A673 (cell line): ENCODE measurements at places on chromosomes 13 and 19.

GRCh38 chr13:38941353-38941945, 49.2 kb downstream of the STOML3 start:
- no peak for DNase-seq

GRCh38 chr13:108036411-108036932, 178.9 kb downstream of the LIG4 start:
- no peak for DNase-seq

- peak; percentile 61 for DNase-seq
These were observed 846 bp upstream of the PRKACA start for GRCh38 chr19:14118165-14119051.

DNA sequence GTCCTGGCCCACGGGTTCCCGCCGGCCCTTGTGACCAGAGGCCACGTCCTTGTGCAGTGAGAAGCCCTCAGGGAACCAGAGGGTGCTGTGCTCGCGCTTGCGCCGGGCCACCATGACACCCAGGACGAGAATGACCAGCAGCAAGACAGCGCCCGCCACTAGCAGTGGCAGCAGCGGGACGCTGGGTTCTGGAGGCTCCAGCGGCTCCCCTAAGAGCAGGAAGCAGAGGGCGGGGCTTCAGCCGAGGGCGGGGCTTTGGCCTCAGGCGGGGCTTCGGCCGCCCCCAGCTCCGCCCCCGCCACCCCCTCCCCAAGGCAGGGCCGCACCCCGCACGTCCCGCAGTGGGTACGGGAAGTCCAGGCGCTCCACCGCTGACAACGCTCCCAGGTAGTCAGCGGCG, 30.4 kb downstream of the NOTCH3 start:
- DNase-seq, result no peak

DNA sequence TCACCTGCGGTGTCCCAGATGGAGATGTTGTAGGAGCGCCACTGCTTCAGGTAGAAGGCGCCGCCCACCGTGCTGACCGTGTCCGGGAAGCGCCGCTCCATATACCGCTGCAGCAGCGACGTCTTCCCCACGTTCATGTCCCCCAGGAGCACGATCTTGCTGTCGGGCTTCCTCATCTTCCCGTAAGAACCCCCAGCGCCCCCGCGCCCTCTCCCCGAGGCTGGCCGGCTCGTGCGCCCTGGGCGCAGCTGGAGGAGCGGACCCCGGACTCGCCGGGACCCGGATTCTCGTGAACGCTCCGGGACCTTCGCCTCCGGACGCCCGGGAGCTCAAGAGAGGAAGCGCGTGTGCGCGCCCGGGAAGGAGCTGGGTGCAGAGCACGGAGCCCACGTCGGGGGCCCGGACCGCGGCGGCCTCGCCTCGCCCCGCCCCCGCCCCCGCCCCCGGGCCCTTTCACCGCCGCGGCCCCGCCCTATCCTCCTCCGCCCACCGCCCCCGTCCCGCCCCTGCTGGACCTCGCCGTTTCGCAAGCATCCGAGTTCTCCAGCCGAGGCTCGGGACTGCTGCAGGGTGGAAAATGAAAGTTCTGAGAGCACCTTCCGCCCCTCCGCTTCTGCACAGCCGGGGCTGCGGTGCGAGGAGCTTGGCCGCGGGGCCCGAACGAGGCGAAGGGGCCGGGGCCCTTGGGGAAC, at the start of gene RAB20:
TSS of gene RAB20 (minus strand) at position 379 of the 692 bp plus-strand sequence. CDS start at position 176, 203 bp downstream.
- DNase-seq, result peak; percentile 78

DNA sequence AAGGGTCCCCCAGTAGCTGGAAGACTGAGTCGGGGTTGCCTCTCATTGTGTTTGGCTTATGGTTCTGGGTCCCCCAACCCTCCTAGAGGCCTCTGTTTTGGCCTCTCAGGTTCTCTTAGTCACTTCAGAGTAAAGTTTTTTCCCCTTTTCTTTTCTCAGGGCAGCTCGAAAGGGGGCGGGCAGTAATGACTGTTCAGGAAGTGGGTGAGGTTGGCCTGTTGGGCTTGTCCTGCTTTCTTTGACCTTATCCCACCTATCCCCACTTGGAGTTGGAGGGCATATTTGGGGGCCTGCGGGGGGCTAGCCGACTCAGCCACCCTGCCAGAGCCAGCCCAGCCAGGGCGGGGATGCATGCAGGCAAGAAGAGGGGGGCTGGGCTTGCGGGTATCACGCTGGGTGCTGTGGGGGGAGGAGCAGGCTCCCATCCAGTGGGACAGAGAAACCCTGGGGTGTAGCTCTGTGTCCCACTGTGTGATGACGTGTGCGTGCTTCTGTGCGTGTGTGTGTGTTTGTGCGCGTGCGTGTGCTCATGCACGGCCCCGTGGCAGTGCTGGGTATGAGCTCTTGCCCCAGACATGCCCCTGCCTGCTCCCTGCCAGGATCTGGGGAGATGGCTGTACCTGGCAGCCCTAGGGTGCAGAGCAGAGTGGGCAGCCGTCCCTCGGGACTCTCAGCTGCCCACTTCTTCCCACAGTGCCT, 1.4 kb downstream of the CIC start:
- DNase-seq, result peak; percentile 72

DNA sequence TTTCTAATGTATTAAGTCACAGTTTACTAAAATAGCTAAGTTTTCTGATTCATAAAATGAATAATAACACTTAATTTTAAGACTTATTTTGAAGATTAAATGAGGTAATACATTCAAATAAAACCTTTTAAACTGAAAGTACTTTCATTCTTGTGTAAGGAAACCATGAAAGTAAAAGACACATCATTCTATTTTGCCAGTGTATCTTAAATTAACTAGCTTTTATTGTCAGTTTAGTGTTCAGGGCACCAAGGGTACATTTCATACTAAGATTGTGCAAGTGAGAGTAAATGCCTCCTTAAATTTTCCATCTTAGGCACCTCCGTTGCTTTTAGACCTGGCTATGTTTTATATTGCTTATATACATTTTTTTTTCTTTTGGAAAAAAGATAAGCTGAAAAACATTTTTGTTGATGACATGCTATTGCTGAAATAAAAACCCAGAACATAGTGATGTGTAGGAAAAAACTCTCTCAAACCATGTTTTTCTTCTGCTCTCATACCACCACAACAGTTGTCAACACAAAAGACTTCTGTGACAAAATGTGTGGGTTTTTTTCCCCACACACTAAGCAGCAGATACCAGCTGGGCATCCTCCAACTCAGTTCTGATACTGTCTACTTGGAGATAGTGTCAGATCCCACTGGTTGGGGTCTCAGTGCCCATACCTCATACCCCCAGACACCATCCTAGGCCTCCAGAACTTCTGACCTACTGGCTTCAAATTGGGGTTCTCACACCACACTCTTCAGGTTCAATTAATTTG, 30.7 kb upstream of the LPAR6 start:
- DNase-seq, result no peak

DNA sequence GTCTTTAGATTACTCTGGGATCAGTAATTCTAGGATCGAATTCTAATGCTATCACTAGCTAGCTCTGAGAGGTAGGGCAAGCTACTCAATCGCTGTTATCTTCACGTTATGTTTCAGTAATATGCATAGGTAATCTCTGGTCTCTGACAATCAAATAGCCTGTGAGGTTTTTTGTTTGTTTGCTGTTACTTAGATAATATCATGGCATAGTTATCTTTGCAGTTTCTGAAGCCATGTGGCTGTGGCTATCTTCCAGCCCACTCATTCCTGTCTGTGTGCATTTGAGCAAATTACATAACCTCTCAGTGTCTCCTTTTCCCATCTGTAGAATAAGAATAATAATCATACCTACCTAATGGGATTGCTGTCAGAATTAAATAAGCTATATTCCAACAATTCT, 330.2 kb downstream of the PCDH9 start:
- no peak for DNase-seq

DNA sequence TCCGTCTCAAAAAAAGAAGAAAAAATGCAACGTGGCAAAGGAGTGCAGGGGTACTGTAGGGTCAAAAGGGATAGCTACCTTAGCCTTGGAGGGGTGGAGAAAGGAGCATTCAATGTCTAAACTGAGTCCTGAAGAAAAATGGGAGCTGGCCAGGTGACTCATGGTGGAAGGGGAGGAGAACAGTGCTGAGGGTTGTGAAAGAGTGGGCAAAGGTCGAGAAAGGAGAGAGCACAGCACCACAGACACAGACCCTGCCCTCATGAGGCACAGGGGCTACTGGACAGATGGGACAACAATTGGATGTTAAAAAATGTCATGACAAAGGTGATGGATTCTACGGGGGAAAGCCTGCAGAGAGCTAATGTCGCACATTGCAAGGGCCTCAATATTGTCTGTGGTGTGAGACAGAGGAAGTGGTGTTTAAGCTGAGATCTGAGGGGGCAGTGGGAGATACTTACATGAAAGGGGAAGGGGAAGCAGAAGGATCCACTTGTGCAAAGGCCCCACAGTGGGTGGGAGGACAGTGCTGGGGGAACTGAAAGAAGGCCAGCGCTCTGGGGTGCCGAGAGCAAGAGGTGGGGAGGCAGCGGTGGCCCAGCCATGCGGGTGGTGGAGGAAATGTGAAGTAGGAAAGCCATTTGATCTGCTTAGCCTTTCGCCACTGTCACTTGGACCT, 42.9 kb upstream of the URAD start:
- DNase-seq, result no peak

- DNase-seq, result no peak
These were observed 9.0 kb upstream of the UFM1 start for GRCh38 chr13:38340624-38341023.

DNA sequence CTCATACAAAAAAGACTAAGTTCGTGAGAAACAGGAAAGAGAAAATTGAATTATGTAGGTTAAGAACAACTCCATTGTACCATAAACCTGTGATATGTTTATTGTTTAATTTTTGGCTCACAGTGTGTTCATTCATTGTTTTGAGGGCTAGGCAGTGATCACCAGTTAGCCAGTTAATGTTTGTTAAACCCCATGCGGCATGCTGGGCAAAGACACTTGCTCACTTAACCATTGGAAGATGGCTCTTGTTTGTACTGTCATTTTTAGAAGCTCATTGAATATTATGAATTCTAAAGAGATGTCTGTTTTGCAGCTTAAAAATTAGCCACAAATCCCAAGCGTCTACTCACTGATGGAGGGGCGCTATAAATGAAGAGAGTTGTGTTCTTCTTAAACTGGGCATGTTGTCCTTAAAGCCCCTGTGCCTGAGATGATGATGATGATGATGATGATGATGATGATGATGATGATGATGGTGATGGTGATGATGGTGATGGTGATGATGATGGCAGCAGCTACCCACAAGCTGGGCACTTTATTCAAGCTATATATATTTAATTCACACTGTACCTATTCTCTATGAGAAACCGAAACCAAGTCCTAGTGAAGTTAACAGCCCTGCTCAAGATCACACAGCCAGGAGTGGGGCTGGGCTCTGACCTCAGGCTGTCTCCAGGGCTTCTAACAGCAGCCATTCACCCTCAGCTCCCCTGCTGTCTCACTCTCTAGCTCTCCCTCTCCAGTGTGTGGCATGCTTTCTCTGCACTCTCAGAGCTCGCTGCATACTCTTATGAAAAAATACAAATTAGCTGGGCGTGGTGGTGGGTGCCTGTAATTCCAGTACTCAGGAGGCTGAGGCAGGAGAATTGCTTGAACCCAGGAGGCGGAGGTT, 169.1 kb downstream of the SHISA2 start:
- DNase-seq, result peak; percentile 50

DNA sequence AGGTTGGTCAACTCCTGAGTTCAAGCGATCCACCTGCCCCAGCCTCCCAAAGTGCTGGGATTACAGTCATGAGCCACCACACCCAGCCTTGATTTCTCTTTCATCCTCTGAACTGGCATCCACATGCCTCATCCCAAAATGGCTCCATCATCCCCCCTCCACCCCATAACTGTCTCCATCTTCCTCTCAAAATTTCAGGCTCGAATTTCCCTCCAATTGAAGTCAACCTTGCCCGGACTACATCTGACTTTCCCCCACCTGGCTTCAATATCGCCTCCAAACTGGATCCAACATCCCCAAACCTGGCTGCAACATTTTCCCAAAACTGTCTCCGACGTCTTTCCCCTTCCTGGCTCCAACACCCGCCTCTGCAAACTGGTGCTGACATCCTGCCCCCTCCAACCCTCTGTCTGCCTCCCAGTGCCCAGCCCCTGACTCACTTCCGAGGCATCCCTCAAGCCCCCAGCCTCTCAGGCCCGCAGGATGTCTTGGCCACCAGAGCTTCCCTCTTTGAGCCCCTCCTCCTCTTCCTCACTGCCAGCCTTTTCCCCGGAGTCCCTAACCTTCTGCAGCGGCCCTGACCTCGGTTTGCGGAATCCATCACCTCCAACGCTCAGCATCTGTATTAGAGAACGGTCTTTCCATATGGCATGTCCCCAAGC, 943 bp downstream of the EXOC3L2 start:
- DNase-seq, result no peak

DNA sequence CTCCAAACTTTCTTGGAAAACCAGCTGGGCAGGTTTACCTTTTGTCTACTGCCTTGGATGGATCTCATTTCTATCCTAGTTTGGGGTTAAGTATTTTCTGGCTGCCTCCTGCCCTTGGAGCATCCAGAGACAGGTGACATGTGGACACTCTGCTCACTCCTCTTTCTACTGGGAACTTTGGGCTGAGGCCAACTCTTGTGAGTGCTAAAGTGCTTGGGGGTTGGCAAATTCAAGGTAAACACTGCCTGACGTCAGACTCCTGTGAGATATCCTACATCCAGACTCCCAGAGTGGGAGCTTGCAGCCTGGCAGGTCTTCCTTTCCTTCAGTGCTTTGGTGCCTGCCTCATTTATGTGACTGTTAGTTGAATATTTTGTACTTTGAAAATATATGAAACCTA, 388.1 kb downstream of the KCNRG start:
- DNase-seq, result no peak

GRCh38 chr13:94672400-94672799, 39.9 kb downstream of the SOX21 start:
- DNase-seq, result no peak

DNA sequence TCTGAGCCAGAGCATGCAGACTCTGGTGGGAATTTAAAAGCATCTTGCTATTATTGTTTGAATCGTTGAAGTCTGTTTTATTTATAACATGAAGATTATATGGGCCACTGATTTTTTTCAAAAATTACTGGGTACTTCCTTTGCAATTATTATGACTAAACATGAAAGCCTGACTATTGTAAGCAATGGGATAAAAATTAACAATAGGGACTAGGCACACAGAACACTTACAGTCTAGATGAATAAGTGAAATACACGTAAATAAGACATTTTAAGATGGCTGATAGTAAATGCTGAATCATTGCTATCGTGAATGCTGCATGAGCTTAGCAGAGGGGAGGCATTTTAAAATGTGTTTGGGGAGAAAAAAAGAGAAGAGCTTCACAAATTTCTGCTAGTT, 81.0 kb upstream of the MAB21L1 start:
- no peak for DNase-seq

- DNase-seq, result no peak
These were observed 720 bp downstream of the ADAT3 start for GRCh38 chr19:1905863-1906375.

DNA sequence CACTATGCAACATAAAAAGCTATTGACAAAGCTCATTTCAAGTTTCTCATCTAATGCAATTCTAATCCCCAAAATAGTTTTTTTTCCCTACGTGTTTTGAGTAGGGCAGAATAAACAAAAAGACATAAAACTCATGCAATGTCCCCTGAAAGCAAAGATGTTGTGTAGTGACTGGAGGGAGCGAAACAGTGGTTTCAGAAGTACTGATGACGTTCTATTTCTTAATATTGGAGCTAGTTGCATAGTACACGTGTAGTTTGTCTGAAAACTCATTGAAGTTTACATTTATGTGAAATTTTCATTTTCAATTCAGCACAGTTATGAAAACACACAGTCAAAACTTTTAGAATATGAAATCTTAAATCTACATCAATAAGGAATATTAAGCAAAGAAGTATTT, 31.6 kb downstream of the USP12 start:
- DNase-seq, result no peak
